Type B pancreatic cell (in vitro differentiated cells): ENCODE measurements at places on chromosomes 5 and 9.

- DNase-seq, result no peak
Observed at GRCh38 chr5:90813392-90813791, 254.8 kb downstream of the ADGRV1 start.

GRCh38 chr9:24616863-24617262 is 71.2 kb upstream of the IZUMO3 start:
- no peak for DNase-seq

- no peak for DNase-seq
Observed at GRCh38 chr9:109355564-109356297, 34.9 kb upstream of the EPB41L4B start.

DNA sequence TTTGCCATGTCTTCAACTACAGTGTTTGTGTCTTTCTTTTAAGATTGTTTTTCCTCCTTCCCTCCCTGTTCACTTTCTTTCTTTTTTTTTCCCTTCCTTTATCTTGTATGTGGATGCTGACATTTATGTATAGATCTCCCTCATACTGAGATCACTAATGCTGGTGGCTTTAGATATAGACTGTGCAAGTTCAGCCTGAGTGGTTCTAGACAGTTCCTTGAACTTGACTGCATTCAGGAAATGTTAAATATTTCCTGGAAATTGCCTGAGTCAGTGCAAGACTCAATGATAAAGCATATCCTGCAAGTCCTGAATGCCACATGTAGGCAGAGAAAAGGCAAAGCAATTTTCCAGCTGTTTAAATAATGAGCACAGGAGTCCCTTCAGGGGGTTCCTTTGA is 182.5 kb upstream of the NR3C1 start:
- DNase-seq, result no peak

- DNase-seq, result no peak
Observed at GRCh38 chr9:104958751-104959150, 30.8 kb upstream of the ABCA1 start.

- DNase-seq, result no peak
Observed at GRCh38 chr9:134536101-134536900, 105.3 kb upstream of the COL5A1 start.

- DNase-seq, result no peak
Observed at GRCh38 chr9:123070198-123070597, 36.7 kb downstream of the GPR21 start.

DNA sequence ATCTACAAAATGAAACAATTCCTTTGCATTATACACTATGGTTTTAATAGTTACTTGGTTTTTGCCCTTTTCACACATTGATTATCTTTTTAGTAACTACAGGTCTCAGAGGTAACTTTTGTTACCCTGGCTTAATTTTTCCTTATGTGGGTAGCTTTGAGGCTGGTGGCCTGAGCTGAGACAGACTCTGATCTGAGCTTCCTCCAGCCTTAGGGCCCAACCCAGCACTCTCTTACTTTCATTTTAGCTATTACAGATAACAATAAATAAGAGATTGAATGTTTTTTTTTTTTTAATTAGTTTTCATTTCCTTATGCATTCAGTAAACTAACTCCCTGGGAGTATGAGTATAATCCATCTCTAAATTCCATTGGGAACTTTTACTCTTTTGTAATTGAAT is 15.1 kb upstream of the OXCT1 start:
- DNase-seq, result no peak

GRCh38 chr5:111197523-111197922 is 26.7 kb upstream of the CAMK4 start:
- DNase-seq, result no peak
